ENCODE measurements at places on chromosomes 4 and X.

DNA sequence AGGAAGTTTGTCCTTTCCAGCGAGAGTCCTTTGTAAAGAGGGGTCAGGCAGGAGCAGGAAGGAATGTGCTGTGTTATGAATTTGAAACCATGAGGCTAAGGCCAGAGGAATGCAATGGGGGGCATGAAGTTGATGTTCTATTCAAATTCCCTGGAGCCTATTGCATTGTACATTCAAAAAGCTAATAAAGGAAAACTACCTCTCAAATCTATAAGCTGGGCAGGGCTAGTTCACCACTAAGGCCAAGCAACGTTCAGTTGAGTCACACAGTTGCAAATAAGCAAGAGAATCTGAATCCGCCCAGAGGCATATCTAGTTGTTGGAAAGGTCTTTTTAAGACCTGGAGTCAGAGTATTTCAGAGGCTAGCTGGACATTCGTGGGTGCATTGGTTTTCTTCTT, 148.3 kb downstream of the DCTD start:
- DNase-seq = no peak

GRCh38 chrX:121062289-121062688, 14.9 kb downstream of the GLUD2 start:
- DNase-seq = no peak

DNA sequence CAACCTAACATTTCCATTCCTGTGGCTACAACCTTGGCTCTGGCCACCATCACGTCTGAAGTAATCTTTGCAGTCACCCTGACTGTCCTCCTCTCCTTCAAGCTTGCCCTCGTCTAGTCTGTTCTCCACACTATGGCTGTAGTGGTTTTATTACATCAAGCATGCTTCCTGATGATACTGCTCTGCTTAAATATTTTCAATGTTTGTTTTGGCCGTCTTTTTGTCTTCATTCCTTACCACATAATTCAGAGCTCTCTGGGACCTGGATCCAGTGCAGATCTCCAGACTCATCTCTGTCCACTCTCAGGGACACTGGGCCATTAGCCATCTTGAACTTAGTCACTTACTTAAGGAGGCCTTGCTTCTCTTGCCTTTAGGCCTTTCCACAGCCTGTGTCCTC, 27.7 kb upstream of the FREM3 start:
- DNase-seq = no peak

DNA sequence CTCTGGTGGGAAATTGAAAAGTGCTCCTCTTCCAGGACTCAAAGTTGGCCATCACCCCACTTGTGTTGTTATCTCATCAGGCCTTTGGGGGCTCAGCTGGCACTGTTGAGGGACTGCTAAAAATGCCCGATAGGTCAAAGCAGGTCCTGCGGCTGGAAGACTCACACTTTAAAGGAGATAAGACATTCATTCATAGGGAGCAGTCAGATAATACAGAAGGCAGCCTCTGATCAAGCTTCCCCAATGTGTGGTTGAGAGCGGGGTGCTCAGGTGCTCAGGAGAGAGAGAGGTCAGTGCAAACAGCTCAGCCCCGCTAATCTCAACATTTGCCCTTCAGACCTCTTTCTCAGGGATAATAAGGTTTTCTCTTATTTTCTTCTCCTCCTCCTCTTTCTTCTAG, 70.3 kb downstream of the TMEM154 start:
- DNase-seq = no peak

- no peak for DNase-seq
These were observed 8.9 kb upstream of the P2RY8 start for GRCh38 chrX:1545776-1546408.

GRCh38 chr4:146959692-146960091, 14.0 kb upstream of the TTC29 start:
- DNase-seq = no peak

- no peak for DNase-seq
These were observed 83.2 kb upstream of the TBC1D9 start for GRCh38 chr4:140839406-140839805.

DNA sequence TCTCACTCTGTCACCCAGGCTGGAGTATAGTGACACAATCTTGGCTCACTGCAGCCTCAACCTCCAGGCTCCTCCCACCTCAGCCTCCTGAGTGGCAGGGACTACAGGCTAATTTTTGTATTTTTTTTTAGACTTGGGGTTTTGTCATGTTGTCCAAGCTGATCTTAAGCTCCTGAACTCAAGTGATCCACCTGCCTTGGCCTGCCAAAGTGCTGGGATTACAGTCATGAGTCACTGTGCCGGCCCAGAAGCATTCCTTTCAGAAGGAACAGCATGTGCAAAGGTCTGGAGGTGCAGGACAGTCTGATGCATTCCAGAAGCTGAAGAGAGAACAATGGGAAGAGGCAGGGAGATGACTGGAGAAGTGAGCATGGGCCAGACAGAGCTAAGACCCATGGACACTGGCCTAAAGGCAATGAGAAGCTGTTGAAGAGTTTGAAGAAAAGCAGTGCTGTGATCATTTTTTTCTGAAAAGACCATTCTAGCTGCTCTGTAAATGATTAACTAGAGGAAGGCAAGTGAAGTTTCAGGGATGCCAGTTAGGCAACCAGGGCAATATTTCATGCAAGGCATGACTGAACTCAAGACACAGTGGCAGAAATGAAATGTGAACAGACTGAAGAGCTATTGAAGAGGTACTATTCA, 43.2 kb downstream of the MANBA start:
- no peak for DNase-seq

DNA sequence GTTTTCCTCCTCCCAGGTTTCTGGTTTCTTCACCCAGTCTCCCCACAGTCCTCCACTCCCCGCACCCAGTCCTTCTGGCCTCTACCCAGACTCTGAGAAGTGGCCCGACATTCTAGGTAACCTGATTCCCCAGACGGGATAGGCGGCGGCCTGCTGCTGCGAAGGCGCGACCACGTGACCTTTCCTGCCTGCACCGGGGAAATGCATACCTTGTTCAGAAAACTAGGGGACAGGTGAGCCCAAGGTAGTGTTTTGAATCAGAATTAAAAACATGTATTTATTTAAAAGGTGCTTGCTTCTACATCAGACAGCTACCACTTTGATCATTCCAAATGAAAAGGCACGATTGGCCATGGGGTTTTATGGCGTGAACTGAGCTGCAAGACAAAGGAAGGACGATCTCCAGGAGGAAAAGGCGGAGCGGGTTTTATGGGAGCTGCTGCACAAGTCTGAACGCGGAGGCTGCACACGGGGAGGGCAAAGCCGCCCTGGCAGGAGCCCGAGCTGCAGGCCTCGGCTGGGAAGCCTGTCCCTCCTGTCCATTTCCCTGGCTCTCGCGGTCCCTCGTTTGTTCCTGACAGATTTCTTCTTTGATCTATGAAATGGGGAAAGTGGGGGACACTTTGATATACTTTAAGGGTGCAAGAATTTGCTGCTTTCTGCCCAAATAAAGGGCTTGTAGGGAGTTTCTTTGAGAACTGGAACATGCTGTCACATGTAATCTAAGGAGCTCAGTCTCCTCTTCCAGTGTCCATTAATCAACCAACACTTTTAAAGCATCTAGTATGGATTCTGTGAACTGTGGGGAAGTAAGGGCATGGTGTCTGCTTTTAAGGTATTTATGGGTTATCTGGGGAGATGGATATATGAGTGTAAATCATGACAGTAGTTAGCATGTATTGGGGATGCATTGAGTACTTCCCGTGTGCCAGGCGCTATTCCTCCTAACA, 150.9 kb downstream of the SPRY1 start:
- DNase-seq = no peak

DNA sequence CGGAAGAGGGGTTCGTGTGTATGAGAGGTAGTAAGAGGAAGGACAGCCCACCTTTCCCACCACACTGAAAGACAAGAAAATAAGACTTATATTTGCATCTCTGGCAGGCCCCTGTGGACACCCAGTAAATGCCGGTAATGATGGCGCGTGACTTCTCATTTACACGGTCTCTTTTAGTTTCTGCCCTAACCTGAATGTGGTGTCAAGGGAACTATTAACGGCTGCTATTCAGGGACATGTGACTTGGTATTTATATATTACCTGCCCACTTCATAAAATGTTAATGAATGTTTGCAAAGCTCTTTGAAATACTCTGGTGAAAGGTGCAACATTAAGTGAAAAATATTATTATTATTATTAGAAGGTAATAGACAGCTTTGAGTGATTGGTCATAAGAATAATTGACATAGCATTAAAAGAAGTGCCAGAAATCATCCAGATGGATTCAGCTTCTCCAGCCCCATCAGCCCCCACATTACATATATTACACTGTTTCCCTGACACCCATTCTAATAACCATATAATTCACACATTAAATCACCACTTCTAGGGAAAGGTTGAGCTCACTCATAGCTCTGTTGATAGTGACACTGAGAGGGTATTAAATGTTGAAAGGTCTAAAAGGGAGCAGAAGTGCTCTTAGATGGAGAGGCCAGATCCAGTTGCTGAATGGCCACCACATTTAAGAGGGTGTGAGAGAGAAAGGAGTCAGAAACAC, 83.0 kb upstream of the BEND4 start:
- no peak for DNase-seq

DNA sequence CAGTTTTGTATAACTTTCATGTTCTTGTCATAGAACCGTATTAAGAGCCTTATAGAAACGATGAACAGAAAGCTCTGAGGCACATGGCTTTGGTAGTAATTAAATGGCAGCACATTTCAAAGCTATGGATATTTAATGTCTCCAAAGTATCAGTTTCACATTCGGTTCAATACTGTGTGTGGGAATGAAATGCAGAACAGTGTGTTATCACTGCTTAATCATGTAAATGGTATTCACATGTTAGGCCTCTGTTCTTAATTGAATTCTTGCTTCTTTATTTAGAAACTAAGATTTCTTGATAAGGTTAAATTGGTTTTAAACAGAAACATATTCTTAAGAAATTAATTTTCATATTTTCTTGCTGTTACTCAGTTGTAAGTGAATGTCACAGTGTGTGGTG, 701.0 kb upstream of the PITX2 start:
- DNase-seq = no peak

DNA sequence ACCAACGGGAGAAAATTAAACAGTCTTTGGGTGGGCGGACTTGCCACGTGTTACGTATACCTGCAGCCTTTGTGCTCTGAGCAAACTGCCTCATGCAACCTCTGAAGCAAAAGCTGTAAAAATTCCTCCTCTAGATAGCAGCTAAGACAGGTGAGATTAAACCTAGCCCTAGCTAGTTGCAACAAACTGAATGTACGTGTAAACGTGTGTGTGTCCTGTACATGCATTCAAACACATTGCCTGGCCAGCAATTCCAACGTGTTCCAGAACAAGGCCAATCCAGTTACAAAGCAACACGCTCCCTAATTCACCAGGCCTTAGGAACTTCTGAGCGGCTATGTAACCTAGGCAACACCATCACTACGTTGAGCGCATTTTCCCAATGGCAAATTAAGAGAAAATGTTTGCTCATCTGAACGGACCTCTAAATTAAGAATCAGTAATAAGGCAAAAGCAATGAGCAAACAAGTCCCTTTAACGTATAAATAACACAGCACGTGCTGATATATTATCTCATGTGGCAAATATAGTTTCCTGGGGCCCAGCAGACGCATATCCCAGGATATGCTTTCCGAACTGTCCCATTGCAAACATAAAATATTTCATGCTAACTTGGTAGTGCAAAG, 792 bp downstream of the PPID start:
- DNase-seq = no peak

- DNase-seq = no peak
These were observed 81.2 kb upstream of the PRSS48 start for GRCh38 chr4:151195801-151196200.

- DNase-seq = no peak
These were observed 64.4 kb downstream of the HADH start for GRCh38 chr4:108054025-108054638.

DNA sequence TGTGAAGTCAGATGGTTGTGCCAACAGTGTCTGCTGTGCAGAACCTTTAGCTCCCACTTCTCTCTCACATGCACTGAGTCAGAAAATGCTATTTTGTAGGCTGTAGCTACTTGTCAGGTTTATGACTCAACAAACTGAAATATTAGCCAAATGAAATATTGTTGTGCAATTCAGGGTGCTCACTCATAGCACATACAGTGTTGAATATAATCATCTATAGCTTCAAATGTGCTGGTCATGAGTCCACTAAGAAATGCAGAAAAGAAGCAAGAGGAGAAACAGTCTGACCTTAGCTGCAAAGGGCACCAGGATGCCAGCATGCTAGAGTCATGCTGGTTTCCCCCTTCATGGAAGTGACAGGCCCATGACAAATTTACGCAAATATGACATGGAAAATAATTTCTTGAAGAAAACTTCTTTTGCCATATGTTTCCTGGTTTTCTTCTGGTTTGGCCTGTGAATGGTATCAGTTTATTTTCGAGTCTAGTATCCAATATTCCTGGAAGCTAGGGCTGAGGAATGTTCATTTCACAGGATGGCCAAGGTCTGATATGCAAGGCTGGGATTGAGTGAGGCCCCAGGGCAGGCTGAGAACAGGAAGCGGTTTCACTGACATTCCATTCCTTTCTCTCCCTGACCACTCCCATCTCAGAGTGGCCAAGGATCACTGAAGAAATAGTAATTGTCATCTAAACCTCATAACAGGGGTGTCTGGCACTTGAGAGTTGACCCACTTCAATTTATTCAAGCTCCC, 10.3 kb upstream of the CXCL2 start:
- DNase-seq = no peak

GRCh38 chr4:41832961-41833360, 84.4 kb upstream of the PHOX2B start:
- no peak for DNase-seq

- no peak for DNase-seq
These were observed 31.0 kb downstream of the ALPK1 start for GRCh38 chr4:112327965-112328733.

DNA sequence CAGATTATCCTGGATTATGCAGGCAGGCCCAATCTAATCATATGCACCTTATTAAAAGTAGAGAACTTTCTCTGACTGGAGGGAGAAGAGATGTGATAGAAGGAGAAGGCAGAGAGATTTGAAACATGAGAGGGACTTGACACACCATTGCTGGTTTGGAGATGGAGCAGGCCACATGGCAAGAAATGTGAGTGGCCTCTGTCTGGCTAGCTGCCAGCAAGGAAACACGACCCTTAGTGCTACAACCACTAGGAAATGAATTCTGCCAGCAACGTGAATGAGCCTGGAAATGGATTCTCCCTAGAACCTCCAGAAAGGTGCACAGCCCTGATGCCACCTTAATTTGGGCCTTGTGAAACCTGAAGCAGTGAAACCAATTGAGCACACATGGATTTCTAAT, 79.5 kb upstream of the MBNL3 start:
- DNase-seq = no peak

DNA sequence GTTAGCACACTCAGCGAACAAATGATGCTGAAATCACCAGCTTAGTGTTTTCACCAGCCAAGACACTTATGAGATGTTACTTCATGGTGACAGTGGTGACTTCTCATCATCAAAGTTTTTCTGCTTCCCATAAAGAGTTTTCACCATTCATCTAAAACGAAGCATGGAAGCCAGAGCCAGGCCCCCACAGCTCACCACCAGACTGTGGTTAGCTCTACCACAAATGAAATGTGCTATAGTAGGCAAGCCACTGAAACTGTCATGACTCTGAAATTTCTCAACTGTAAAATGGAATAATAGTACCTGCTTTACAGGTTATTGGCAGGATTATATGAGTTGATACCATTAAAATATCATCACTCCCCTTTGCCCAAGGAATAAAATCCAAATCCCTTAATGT, 56.4 kb upstream of the HHIP start:
- DNase-seq = no peak

- no peak for DNase-seq
These were observed 2.4 kb downstream of the FRAS1 start for GRCh38 chr4:78059524-78059889.

GRCh38 chr4:10048941-10049697, 27.8 kb upstream of the SLC2A9 start:
- no peak for DNase-seq

GRCh38 chr4:128980816-128981326, 112.5 kb downstream of the SCLT1 start:
- DNase-seq = no peak

Measured in stimulated activated CD8-positive, alpha-beta memory T cell treated with anti-CD3 and anti-CD28 coated beads, Interleukin-2, amount 100 ng/mL, for 1 hour (primary cell).